ENCODE measurements at places on chromosomes 2 and 18.

DNA sequence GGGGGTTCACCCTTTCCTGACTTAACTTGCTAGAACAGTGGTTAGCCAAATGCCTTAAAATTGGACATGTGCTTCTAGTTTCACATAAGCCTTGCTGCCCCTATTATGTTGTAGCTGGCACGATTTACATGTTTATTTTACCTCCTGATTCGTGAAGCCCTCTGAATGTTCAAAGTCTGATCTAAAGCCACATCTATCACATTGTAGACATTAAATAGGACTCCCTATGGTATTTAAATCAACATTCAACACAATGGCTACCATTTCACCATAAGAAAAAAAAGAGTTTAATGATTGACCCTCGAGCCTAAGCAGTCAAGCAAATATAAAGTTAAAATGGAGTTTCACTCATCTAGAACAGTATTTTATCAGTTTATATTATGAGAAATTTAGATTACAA, 151.5 kb downstream of the GULP1 start:
- DNase-seq = no peak

DNA sequence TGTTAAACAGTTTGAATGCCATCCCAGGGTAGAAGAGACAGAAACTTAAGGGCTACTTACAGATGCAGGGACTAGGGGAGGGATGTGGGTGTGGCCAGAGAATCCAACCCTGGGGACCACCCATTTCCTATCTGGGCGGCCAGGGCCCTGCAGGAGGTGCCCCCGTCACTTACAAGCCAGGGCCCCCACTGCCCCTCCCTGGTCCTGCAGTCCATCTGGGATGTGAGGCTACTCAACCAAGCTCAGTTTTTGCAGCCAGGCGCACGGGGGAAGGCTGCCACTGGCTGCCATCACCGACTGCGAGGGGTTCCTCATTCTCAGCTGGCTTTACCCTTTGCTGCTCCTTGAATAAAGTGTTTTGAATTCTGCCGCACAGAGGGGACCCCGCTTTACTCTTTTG, 42.1 kb downstream of the RRM2 start:
- no peak for DNase-seq

- DNase-seq = no peak
Measured at GRCh38 chr2:160657196-160657595, 163.6 kb upstream of the RBMS1 start.

DNA sequence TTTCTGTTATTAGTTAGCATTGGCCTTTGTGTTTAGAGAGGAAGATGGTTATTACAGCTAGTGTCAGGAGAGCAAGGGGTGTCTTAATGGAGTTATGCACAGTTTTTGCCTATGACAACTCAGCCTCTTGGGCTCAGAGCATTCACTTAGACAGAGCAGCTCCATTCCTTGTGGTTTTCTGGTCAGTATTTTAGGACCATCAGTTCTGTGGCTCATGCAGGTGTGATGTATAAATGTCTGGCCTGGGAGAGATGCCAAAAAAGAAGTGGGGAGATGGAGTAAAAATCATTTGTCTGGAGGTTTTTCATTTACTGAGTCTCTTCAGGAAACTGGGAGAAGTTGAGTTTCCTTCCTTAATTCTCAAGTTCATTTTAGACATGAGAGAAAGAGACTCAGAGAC, 79.7 kb downstream of the PRKCE start:
- no peak for DNase-seq

- DNase-seq = no peak
Measured at GRCh38 chr2:172342611-172343010, 84.8 kb upstream of the ITGA6 start.

- DNase-seq = no peak
Measured at GRCh38 chr2:227634201-227634600, 16.9 kb downstream of the SCYGR4 start.

- no peak for DNase-seq
Measured at GRCh38 chr18:62605685-62606084, 82.9 kb downstream of the ZCCHC2 start.

- no peak for DNase-seq
Measured at GRCh38 chr2:159317392-159318088, 31.0 kb upstream of the WDSUB1 start.

GRCh38 chr2:10498525-10499274, 50.6 kb upstream of the ODC1 start:
- DNase-seq = no peak

DNA sequence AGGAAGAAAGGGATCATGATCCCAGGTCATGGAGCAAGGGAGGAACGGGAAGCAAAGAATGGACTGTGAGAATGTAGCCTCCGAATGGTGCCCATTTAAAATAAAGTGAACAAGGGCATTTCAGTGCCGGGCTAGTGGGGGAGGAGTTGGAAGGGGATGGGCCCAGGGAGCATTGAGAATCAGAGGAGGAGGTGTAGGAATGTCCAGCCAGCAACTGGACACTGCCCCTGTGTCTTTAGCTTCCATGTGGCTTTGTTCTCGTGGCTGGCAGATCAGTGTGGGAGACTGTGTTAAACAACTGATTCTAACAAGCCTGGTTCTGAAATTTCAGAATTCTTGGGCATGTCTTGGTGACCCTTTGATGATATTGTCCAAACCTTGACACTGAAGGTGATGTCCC, 1.4 kb upstream of the RNF103 start:
- DNase-seq = no peak

DNA sequence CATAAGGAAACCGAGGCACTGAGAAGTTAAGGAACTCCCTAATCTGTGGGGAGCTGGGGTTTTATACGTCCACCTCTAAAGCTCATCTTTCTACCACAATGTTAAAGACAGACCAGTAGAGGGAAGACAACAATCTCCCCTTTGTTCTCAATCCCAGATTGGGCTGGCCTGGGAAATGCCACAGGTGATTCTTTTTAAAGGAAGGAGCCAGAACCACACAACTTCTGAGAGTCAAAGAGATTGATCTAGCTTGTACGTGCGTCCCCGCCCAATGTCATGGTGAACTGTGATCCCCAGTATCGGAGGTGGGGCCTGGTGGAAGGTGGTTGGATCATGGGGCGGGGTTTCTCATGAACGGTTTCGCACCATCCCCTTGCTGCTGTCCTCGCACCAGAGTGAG, 81.8 kb upstream of the LCLAT1 start:
- no peak for DNase-seq

Measured in activated naive CD8-positive, alpha-beta T cell treated with anti-CD3 and anti-CD28 coated beads, Interleukin-2, amount 10 ng/mL, durations not matched to agents 7 days and 5 days (primary cell).